Left lung (tissue), 14 donors: ENCODE measurements at places on chromosomes 11 and 22. TPM values are rescaled to one million over a fixed set of nuclear protein-coding genes. Genes with fewer than 3 reads are reported as not detected.

The KCNK4 gene
- total RNA-seq, result not detected

The PIH1D2 gene
- total RNA-seq, result 2.7 TPM

The NOX4 gene
- total RNA-seq, result 0.86 TPM

The ARL2 gene
- 85.3 TPM for total RNA-seq

The LRP4 gene
- 4.9 TPM for total RNA-seq

The GGT1 gene
- total RNA-seq, result 96.4 TPM

The CHRNA10 gene
- total RNA-seq, result 1.5 TPM

The OR52A1 gene
- total RNA-seq, result not detected

The TRIM49B gene
- total RNA-seq, result not detected

The MRGPRF gene
- 22.6 TPM for total RNA-seq

The MYOD1 gene
- not detected for total RNA-seq

The SLC6A5 gene
- not detected for total RNA-seq

The OR5T3 gene
- not detected for total RNA-seq

The BTBD18 gene
- total RNA-seq, result not detected

The OR51B2 gene
- not detected for total RNA-seq

The EIF3M gene
- 151 TPM for total RNA-seq

The OR52E8 gene
- not detected for total RNA-seq

The KRTAP5-10 gene
- not detected for total RNA-seq

The ELF5 gene
- 5.1 TPM for total RNA-seq
